Hindlimb muscle (tissue), 1 donor: ENCODE measurements at places on chromosomes 11 and 22. TPM values are rescaled to one million over a fixed set of nuclear protein-coding genes. Genes with fewer than 3 reads are reported as not detected.

The CD6 gene
- 0.40 TPM for polyA plus RNA-seq

The ART1 gene
- 7.6 TPM for polyA plus RNA-seq

The KRTAP5-2 gene
- not detected for polyA plus RNA-seq

The OR52I2 gene
- polyA plus RNA-seq, result not detected

The ACR gene
- 0.45 TPM for polyA plus RNA-seq

The CSF2RB gene
- polyA plus RNA-seq, result 2.0 TPM

The OR2AG2 gene
- polyA plus RNA-seq, result not detected

The DDI1 gene
- not detected for polyA plus RNA-seq

The MFNG gene
- polyA plus RNA-seq, result 7.7 TPM

The OPCML gene
- polyA plus RNA-seq, result 1.1 TPM

The C11orf21 gene
- 5.0 TPM for polyA plus RNA-seq

The UPB1 gene
- 0.40 TPM for polyA plus RNA-seq

The LAYN gene
- polyA plus RNA-seq, result 4.2 TPM

The TUB gene
- 9.3 TPM for polyA plus RNA-seq

The DRG1 gene
- 77.8 TPM for polyA plus RNA-seq

The LYVE1 gene
- polyA plus RNA-seq, result 55.4 TPM

The OR10W1 gene
- polyA plus RNA-seq, result not detected

The FGF3 gene
- polyA plus RNA-seq, result not detected

The CSTF3 gene
- polyA plus RNA-seq, result 36.6 TPM

The DNAJC4 gene
- 66.2 TPM for polyA plus RNA-seq

The TSSK2 gene
- 0.56 TPM for polyA plus RNA-seq

The CABP4 gene
- 2.5 TPM for polyA plus RNA-seq

The GLYATL2 gene
- polyA plus RNA-seq, result 1.1 TPM

The C11orf87 gene
- 0.21 TPM for polyA plus RNA-seq

The KLHL35 gene
- 6.6 TPM for polyA plus RNA-seq
